Islet precursor cell (in vitro differentiated cells): ENCODE measurements at places on chromosomes 3 and 15.
A peak's percentile ranks its signal among the peaks of the same experiment; 100 is the strongest.

- DNase-seq = no peak
Observed at GRCh38 chr3:12049675-12050074, 45.5 kb downstream of the SYN2 start.

DNA sequence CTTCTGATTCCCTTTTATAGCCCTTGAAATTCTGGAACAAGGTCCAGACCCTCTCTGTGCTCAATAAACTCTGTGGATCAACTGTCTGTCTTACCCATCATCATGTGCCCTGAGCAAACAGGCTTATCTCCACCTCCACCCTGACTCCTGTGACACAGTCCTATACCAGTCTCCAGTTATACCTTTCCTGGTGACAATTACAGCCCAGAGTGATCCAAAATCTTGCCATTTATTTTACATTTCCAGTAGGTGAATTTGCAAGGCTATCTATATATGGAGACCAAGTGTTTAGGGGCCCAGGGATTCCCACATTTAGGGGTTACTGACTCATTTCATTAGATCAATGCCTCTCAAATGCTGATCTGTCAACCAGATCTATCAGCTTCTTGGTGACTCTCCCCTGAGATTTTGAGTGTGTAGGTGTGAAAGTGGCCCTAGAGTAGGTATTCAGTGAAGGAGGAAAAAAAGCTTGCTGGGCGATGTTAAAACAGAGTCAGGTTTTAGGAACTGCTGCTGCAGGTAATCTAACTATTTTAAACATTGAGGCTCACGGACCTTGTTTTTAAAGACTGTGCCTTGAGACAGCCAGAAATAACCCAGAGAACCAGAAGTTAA, 229.6 kb upstream of the WNT5A start:
- DNase-seq = no peak

GRCh38 chr3:117691526-117691925, 981.9 kb downstream of the TUSC7 start:
- DNase-seq = no peak

DNA sequence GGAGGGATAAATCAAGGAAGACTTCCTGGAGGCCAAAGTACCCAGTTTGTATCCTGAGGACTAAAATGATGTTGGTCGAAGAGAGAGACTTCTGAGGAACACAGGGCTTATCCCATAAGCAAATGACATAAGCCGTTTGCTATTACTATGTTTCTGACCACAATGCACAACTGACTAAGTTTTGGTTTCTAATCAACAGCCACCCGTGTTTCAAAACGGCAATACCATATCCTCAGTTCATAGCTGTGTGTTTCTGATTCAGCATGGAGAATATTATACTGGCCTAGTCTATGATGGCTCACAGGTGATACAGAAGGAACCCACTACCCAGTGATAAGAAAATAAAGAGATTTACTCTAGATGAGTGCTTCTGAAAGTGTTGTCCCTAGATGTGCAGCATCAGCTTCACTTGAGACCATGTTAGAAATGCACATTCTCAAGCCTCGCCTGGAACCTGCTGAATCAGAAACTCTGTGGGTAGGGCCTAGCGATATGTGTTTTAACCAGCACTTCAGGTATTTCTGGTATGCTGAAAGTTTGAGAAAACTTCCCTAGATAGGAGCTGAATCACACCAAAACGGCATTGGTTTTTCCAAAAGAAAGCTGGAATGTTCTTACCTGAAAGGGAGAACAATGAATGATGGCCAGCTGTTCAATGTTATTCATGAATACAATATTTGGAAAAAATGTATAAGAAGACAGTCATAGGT, 639.7 kb upstream of the NR2F2 start:
- peak; percentile 57 for DNase-seq

DNA sequence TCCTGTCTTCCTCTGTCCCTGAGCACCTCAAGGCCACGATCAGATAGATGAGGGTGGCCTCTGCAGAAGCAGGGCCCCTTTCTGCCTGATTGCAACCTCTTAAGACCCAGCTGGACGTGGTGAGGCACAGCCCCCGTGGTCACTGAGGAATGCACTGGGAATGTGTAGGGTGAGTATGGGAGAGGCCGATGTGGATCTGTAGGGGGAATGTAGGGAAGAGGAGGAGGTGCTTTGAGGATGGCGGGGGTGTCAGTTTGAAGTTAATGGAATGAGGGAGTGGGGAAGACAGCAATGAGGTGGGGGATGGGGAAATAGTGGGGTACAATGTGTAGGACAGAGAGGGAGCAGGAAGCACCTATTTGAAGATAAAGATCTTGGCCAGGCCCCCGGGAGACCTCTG, 785 bp upstream of the IQCF5 start:
- peak; percentile 67 for DNase-seq

GRCh38 chr15:25829073-25829472, 34.1 kb downstream of the ATP10A start:
- no peak for DNase-seq

DNA sequence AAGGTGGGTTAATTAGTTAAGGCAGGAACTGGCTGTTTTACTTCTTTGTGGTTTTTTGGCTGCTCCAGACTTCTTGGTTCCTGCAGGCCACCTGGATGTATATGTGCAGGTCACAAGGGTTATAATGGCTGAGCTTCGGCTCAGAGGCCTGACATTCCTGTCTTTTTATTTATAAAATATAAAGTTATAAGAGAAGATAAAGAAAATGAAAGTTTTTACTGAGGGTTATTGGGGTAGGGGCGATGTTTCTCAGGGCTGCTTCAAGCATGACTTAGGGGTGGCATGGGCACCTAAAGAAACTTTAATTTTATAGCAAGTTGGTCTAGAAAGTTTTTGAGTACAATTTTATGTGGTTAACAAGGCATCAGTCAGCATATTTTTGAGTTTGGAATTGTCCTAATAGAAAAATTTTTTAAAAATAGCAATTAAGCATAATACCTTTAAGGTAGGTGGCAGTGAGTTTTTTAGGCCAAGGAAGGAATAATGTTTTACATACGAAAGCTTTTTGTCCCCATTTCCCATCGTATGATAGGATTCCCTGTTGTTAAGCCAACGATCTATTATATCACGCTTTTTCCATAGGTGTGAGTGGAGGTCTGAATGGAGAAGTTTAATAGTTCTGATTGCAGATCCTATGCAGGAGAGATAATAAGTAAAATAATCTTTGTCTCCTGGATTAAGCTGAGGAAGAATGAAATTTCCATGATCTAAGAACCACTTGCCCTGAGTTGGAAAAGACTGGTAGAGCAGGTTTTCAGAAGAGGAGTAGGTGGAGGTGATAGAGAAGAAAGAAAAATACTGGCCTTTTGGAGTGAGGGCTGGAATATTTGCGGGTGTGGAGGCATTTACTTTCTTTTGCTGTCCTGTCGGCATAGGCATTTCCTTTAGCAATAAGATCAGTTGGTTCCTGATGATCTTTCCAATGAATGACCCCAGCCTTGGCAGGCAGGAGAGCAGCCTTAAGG, 10.1 kb downstream of the STRIT1 start:
- DNase-seq = no peak

- DNase-seq = no peak
Observed at GRCh38 chr3:138688871-138689299, 80.3 kb downstream of the FAIM start.

DNA sequence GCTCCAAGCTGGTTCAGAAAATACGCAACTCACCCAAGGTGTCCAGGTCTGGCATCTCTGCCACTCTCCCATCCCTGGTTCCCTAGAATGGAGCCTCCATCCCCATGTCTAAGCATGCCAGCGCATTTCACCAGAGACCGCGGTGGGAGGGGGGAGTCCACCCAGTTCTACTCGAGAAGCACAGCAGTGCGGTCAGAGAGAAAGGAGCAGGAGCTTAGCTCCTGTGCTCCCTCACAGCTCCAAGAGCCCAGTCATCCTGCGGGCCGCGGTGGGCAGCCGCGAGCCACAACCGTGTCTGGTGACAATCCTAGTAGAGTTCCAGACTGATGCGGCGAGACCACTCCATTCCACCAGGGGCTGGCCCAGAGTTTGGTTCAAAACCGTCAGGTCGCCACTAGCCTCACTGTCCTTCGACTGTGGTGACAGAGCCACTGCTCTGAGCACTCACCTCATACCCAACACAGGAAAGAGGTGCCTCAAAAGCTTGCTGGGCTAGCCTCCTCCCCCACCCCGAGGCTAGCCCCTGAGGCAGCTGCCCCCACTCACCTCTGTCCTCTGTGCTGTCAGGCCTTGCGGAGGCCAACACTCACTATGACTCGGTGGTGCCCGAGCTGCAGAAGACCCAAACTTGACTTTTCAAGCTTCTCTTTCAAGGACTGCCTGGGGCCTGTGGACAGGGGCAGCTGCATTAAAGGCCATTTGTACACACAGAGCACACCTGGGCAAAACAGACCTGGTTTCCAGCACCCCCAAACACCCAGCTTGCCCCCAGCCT, 185.4 kb downstream of the XXYLT1 start:
- DNase-seq = no peak

DNA sequence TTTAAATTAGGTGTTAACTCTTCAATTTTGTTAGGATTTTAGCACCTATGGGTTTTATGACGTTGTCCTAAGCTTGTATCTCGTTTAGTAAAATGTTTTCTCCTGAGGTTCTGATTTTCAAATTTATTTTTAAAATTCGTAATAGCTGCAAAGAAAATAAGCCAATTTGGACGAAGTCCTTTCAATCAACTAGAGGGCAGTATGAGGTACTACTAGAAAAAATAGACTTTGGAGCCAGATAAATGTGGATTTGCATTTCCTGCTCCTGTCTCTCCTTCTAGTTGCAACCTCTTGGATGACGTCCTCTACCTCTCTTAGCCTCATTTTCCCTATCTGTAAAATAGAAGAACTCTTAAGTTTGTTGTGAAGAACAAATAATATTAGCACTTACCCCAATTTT, 81.1 kb downstream of the SLTM start:
- DNase-seq = no peak

DNA sequence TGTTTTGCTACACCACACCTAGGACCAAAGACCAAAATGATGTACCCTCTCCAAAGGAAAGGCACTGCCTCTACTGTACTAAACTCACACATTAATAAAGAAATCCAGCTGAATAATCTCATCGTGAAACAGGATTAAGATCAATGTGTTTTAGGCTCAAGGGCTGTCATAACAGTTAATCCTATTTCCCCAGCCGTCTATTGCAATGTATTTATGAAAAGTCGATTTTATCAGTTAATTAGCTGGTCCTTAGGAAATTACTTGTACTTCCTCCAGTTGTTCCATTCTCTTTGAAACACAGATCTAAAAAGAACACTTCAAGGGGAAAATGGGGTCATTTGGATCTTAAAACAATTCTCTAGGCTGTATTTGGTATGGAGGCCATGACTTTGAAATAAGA, 8.5 kb downstream of the ETV5 start:
- DNase-seq = no peak
